ENCODE measurements at places on chromosomes 2 and 18. TPM values are rescaled to one million over a fixed set of nuclear protein-coding genes. Genes with fewer than 3 reads are reported as not detected.

HOXD3 gene
- 5.0 TPM for total RNA-seq

SLC14A1 gene
- total RNA-seq: 10.9 TPM

- no peak for DNase-seq
Observed at GRCh38 chr2:105323111-105323510, 6.4 kb downstream of the TGFBRAP1 start.

- peak; percentile 22 for DNase-seq
Observed at GRCh38 chr2:239143858-239144712, 256.7 kb downstream of the HDAC4 start.

GRCh38 chr2:227774895-227775842 is 29.5 kb downstream of the SCYGR8 start:
- no peak for DNase-seq

DNA sequence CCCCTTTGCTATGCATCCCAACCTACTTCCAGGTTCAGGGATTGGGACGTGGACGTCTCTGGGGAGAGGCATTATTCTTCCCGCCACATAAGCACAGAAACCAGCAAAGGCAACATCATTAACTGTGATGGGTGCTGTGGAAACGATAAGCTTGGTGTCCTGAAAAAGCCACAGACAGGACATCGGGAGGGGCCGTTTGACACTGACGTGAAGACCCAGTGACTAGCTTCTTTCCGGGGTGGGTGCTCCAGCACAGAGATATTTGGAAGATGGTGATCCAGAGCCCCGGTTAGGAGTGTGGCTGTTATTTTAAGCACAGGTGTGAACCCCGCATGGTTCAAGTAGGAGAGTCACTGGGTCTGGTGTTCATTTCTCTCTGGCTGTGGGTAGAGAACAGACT is 163.8 kb upstream of the HDAC4 start:
- DNase-seq: no peak

- DNase-seq: no peak
Observed at GRCh38 chr18:62904396-62905285, 189.3 kb downstream of the PHLPP1 start.

DNA sequence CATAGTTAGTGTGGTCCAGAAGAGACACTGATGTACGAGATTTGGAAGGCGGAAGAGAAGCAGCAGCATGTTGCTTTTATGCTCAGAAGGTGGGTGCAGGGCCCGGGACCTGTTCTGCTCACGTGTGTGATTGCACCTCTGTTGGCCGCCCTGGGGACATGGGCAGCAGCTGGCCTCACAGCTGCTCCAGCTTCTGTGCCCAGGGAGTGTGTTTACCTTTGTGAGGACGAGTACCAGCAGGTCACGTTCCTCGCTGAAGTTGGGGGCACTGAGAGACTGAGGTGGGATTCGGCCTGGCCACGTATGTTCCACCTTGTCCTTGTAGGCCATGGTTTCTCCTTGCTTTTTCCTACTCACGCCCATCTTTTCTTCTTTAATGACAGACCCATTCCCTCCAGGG is 86.3 kb downstream of the PMAIP1 start:
- DNase-seq: no peak
